ENCODE measurements at places on chromosomes 6 and 20.

DNA sequence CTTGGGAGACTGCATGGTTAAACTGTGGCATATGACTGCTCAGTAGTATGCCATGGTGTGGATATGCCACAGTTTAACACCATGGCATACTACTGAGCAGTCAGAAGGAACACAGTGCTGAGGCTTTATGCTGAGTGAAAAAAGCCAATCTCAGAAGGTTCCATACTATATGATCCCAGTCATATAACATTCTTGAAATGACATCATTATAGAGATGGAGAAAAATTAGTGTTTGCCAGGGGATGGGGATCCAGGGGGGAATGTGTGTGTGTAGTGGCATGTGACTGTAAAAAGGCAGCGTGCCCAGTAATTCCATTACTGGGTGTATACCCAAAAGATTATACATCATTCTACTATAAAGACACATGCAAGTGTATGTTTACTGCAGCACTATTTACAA lies 85.8 kb downstream of the FOXF2 start:
- no peak for DNase-seq

GRCh38 chr20:63740070-63740626 lies 572 bp downstream of the SLC2A4RG start:
- DNase-seq = peak; percentile 26

DNA sequence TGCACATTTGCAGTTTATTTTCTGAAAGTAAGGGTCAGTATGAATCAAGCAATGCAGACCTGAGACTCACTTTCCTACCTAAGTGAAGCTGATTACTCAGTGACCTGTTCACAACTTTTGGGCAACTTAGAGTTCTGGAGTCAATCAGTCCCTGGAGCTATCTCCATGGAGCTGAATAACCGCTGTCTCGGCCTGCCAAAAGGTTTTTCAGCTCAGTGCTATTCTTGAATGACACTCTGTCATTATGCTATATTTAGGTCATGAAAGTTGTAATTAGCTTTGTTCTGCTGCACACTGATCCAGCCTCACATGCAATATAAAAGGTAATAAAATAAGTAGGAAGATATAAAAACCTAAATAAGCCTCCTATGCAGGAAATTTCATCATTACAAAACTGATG lies 356.0 kb downstream of the BMP2 start:
- no peak for DNase-seq

DNA sequence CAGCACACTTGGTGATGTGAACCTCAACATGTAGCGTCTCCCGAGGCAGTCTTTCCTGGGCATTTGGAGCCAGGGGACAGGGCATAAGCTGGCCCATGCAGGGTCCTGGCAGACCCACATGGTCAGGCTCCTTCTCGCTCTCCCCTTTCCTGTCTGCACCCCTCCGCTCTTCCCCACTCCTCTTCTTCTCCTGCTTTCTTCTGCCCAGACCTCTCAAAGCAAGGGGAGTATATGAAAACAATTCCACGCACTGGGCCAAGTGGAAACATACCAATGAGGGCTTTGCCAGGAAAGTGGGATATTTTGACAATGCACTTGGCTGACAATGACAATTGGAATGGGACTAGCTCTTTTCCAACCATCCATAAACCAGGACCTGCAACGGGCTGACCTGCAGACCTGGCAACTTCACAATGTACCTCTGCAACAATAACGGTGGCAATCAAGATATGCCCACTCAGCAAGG lies 58.9 kb upstream of the TRAF3IP2 start:
- no peak for DNase-seq

- peak; percentile 3 for DNase-seq
These were observed 12.6 kb downstream of the KCNK17 start for GRCh38 chr6:39301606-39302005.

DNA sequence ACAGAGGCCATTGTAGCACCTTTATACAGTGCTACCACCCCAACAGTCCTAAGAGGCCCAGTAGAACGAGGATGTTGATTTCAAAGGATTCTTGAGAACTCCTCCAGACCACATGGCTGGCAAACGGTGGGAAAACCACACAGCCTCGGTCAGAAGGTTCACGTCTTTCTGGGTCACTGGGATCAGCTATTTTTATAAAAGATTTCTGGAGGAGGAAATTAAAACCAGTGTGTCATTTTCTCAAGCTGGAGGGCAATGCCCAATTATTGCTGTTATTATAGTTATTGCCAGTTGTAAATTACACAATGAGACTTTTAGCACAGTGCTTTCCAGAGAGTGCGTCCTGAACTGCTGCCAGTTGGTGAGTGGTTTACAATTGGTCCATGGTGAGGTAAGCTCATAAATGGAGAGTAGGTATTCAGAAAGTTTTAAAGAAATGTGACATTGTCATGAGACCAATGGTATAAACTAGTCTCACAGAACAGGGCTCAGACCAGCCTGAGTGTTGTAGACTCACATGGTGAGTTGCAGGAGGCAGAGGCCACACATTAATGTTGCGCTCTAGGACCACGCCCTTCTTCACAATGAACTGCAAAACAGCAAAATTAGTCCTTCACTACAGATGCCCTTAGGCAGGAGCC lies 8.4 kb upstream of the PPP1R14C start:
- no peak for DNase-seq

GRCh38 chr20:56730003-56730402 lies 100.9 kb downstream of the TFAP2C start:
- DNase-seq = no peak
